Natural killer cell (primary cell): ENCODE measurements at places on chromosomes 6 and 20. TPM values are rescaled to one million over a fixed set of nuclear protein-coding genes. Genes with fewer than 3 reads are reported as not detected.
A peak's percentile ranks its signal among the peaks of the same experiment; 100 is the strongest.

XPO5 gene
- 47.6 TPM for total RNA-seq

CD83 gene
- total RNA-seq: 64.3 TPM

HLA-DQB1 gene
- total RNA-seq: 25.5 TPM

DNA sequence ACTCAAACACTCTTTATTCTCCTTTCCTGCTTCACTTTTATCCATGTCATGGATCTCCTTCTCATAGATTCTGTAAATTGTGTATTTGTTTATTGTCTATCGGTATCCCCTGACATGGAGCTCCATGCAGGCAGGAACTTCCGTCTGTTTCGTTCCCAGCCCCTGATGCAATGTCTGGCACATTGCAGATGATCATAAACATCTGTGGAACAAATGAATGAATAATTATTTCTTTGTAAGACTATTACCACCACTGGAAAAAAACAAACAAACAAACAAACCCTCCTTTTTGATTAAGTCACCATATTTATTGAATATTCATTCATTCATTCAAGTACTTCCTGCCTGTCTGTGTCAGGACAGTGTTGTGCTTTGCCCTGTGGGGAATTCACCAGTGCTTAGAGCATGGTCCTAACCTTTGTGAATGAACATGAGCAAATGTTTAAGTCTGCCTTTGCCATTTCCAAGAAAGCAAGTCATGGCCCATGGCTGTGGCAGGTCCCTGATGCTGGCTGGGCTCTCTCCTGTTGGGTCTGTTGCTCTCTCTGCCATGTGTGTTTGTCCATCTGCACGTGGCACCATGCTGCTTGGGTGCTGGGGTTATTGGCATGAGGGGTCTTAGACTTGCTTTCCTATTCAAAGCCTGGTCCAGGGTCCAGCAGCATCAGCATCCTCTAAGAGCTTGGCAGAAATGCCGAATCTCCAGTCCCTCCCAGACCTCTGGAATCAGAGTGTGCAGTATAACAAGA lies 47.5 kb upstream of the NAA20 start:
- DNase-seq: no peak

GRCh38 chr20:38256021-38256420 lies 4.5 kb downstream of the KIAA1755 start:
- DNase-seq: no peak

GRCh38 chr6:14796974-14797762 lies 448.7 kb upstream of the JARID2 start:
- no peak for DNase-seq

GRCh38 chr6:156648616-156649015 lies 128.6 kb upstream of the ARID1B start:
- no peak for DNase-seq

GRCh38 chr20:50187403-50188051 lies 3.1 kb upstream of the CEBPB start:
- DNase-seq: no peak

- DNase-seq: peak; percentile 27
Measured at GRCh38 chr20:15708984-15709598, 864.2 kb downstream of the KIF16B start.
